Skeletal muscle tissue (tissue), 5 donors: ENCODE measurements at places on chromosomes 16 and 17. TPM values are rescaled to one million over a fixed set of nuclear protein-coding genes. Genes with fewer than 3 reads are reported as not detected.

CCL23 gene
- not detected for total RNA-seq

HOXB2 gene
- total RNA-seq, result 3.1 TPM

TMEM220 gene
- 5.2 TPM for total RNA-seq

MYL4 gene
- total RNA-seq, result 610 TPM

MYCBPAP gene
- total RNA-seq, result under 0.01 TPM

NHLRC4 gene
- 1.6 TPM for total RNA-seq

CA7 gene
- total RNA-seq, result not detected

NPIPB8 gene
- not detected for total RNA-seq

HP gene
- total RNA-seq, result 11.5 TPM
